ENCODE measurements at places on chromosomes 1 and 21.

GRCh38 chr1:168170564-168171508 is 7.9 kb upstream of the TIPRL start:
- DNase-seq, result no peak

DNA sequence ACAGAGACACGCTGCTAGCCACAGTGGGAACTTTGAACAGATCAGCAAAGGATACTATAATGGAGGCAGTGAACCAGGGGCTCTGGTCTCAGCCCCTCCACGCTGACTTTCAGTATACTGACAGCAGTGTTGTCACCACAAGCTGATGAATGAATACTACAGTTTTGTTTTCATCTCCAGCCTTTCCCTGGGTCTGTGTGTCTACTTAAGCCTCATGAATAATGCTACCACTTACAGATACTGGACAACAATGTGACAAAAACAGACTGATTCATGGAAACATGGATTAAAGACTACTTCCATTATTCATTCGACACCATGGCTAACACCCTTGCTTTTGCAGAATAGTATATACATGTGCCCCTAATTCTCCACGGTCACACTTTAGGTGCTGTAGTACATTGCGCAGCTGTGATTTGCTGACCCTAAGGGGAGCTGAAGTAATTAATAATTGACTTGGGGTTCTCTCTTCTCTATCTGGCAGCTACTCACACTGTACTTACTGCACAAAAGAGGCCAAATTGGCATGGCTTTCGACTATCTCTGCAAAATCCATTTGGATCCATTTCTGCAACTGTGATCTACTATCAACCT is 203.2 kb upstream of the LYPLAL1 start:
- no peak for DNase-seq

DNA sequence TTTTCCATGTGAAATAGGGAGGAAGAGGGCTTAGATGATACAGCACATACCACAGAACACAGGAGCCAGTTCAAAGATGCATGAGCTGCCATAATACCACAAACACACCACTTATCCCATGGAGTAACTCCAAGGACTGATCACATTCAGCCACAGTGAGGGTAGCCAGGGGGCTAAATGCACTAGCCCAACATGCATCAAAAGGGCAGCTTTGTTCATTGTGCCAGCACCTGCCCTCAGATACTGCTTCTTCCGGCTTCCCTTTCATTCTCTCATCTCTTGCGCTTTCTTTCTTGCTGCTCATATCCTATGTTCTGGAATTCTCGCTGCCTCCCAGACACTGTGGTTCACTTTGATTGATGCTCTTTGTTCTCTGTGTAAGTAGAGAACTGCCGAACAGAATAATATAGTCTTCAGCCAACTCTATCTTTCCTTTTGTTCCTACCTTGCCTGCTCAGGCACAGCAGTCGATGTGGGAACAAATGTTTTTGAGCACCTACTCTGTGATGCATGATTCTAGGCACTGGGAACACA is 50.0 kb upstream of the SYT6 start:
- DNase-seq, result no peak

- no peak for DNase-seq
These were observed 45.1 kb upstream of the EPS15 start for GRCh38 chr1:51564124-51564523.

GRCh38 chr1:55443175-55443915 is 228.2 kb upstream of the USP24 start:
- DNase-seq, result peak; percentile 63

DNA sequence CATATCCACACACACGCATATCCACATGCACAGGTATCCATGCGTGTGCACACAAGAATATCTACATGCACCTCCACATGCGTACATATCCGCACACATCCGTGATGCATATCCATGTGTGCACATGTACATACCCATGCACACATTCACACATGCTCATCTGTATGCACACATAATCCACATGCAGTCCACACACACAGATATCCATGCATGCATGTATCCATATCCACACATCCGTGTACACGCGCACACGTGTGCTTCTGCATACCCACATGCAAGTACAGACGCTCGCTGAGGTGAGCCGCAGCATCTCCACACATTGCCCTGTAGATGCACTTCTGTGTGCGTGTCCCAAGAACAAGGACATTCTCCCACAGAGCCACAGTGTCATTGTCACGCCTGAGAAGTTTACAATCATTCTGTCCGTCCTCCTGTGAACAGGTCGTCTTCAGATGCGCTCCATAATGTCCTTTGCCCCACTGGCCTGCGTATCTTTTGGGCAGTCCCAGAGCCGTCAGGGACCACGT is 43.4 kb downstream of the COL18A1 start:
- DNase-seq, result no peak

GRCh38 chr1:60746278-60746791 is 336.0 kb upstream of the NFIA start:
- DNase-seq, result no peak

GRCh38 chr1:204255225-204255624 is 41.4 kb upstream of the GOLT1A start:
- DNase-seq, result no peak

- DNase-seq, result no peak
These were observed 15.3 kb downstream of the VPS13D start for GRCh38 chr1:12245116-12245515.

- DNase-seq, result no peak
These were observed 160.4 kb upstream of the SYT6 start for GRCh38 chr1:114314098-114314497.

GRCh38 chr1:59509341-59509875 is 212.5 kb downstream of the FGGY start:
- DNase-seq, result no peak
